ENCODE measurements at places on chromosomes 7 and 10.

DNA sequence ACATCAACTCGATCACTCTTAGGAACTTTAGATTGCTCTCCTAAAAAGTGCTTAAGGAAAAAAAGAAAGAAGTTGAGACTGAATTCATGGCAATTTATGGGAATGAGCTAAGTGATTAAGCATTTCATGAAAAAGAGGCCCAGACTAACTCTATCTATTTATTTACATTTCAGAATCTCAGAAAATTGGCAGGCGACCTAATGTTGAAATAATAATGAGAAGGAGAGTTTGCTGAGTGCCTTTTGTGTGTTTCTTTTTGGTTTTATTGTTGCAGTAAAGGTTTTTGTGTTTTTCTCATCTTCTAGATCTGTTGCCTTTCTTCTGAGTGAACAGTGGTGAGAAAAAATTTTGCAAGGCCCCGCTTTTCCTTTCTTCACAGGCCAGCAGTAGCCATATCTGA lies 3.8 kb downstream of the GRK5 start:
- DNase-seq, result no peak

DNA sequence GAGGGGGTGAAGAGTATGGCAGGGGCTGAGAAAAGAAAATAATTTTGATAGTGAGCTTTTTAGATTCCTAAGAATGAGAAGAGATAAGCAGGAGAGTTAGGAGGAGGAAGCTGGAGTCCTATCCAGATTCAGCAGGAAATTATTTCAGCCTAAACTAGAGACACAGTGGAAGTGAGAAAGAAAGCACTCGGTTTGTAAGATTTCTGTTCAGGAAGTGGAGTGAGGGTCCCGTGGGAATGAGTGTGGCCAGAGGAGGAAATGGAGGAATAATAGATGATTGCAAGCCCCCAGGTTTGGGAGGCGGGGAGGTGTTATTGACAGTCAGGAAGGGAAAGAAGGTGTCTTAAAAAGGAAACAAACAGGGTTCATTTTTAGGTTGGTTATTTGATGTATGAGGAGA lies 84.8 kb upstream of the NRP1 start:
- DNase-seq, result no peak

- no peak for DNase-seq
Measured at GRCh38 chr10:74039561-74040145, 41.7 kb downstream of the VCL start.

GRCh38 chr10:78868456-78868855 lies 200.3 kb upstream of the ZMIZ1 start:
- DNase-seq, result no peak

DNA sequence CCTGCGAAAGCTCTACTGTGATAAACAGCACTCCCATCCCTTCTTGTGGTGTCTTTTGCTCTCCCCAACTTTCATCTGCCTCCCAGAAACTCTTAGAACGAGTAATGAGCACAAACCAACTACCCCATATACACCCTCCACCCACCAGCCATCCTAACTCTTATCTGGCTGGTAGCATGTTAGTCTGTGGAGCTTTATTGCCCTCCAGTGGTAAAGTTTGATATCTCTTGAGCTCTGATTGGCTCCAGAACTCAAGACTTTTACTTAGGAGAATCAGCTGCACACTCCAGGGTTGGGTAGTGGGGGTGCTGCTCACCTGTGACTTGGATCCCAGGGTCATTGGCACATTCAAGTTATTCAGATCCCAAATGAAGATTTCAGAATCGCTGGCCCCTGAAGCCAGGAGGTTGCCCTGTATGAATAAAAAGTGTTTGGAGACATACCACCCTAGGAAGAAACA lies 10.9 kb downstream of the SEC31B start:
- DNase-seq, result no peak

DNA sequence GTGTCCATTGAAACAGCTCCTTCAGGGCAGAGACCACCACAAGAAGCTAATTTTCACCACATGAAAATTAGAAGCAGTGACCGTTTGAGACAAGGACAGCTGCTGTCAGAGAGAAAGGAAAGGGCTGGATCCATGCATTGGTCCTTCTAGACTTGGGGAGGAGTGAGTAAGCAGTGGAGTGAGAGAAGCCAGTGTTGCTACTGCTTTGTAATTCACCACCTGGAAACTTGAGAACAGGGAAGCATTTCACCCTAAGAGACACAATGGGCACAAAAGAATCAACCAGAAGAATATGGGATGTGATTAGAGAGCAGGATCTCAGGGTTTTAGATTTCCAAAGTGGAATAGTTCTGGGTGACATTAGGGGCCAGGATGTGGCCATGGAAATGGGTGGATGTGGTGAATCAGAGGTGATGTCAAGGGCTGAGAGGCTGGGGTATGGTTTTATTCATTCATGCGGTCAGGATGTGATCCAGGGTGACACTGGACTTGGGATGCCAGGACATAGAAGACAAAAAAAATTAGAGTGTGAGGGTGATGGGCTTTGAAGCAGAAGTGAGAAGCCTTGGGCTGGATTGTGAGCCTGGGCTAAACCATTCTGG lies 61.6 kb downstream of the DENND11 start:
- DNase-seq, result no peak

- DNase-seq, result no peak
Measured at GRCh38 chr10:77204171-77204570, 433.4 kb downstream of the KCNMA1 start.

DNA sequence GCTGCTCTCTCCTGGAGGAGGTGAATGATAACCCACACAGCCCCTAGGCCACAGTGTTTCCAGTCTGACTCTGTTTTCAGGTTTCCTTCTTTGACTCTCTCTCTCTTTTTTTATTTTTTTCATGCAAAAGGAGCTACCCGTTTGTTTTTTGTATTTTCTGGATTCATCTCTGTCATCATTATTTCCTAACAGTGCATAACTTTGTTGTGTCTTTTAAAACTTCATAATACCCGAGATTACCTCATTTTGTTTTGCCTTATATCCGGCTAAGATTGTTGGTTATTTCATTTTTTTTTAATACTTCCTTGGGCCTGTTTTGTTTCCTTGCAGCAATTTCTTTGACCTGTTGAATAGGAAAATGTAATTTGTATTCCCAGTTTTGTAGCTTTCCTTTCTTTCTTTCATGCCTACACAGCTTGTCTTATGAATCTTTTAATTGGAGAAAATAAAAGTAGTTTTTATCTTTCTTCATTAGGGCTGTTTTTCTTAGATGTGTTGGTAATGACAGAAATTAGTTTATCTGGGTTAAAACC lies 72.5 kb downstream of the SPAG6 start:
- DNase-seq, result no peak

- DNase-seq, result no peak
Measured at GRCh38 chr10:102010961-102011360, 45.0 kb downstream of the ARMH3 start.

GRCh38 chr10:1287487-1287886 lies 231.3 kb downstream of the WDR37 start:
- no peak for DNase-seq

DNA sequence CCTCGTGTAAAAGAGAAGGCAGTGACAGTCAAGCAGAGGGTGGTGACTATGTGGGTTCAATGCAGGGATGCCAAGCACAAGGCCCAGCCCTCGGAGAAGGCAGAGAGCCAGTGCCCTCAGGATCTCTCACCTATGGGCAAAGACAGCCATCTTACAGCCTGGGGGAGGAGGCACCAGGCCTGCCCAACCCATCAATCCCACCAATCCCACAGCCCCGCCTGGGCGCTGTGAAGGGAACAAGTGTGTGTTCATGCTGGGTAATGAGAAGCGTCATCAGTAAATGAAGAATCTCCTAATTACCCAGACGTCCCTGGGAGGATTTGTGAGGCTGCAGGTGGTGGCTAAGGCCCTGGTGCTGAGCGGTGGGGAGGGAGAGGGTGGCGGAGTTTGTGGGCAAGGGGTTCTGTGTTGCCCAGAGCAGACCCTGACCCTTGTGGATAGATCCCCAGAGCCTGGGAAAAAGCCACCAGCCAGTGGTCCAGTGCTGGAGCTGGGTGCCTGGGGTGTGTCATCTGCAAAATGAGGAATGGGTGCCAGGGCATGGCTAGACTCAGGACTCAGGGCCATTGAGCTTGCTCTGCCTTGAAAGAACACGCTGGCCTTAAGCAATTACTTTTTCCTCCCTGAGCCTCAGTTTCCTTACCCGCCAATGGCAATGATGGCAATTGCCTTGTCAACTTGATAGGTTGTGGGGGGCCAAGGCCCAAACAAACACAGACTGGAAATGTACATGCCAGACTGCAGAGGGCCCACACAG lies 128.1 kb upstream of the UNC5B start:
- no peak for DNase-seq

DNA sequence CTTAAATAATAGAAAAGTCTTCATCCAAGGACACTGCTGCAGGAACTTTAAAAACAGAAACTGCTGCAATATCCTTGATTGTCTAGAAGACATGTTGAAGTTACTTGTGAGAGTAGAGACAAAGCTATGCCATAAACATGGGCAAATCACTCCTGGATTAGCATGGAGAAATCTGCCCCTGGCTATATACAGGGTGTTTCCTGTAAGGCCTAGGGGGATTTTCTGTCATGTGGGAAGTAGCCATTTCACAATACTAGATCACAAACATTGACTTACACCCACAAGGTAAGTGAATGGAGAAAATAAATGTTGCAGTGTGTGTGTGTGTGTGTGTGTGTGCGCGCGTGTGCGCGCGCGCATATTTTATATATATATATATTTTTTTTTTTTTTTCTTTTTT lies 35.2 kb upstream of the PDK4 start:
- DNase-seq, result no peak

GRCh38 chr10:51242393-51242792 lies 168.1 kb downstream of the PRKG1 start:
- DNase-seq, result no peak

- DNase-seq, result no peak
Measured at GRCh38 chr10:50850578-50851230, 34.7 kb downstream of the A1CF start.

GRCh38 chr10:113252650-113253618 lies 299.9 kb upstream of the HABP2 start:
- no peak for DNase-seq

DNA sequence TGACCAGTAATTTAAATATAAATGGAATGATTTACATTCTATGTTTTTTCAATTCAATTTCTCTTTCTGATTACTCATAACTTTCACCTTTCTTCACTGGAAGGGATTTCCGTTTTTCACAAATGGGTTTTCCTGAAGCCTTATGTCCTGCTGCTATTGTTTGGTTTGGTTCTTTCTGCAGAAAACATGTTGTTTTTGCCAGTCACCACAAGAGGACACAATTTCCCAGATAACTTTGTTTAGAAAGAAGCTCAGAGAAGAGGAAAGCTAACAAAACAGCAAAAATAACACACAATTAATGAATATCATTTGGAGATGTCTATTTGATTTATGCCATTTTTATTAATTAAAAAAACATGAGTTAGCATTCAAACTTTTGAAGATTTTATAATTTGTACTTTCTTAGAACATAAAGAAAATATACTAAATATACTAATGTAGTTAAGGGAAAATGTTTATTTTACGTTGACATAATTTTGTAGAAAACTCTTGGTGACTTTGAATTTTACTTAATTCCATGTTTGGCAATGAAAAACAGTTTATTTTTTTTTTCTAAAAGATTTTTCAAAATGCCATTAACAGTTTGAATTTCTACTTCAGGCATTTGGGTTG lies 4.6 kb upstream of the TWIST1 start:
- no peak for DNase-seq

GRCh38 chr7:143257501-143257900 lies 5.7 kb upstream of the GSTK1 start:
- no peak for DNase-seq

All from forelimb muscle (tissue), 1 donor.